ENCODE measurements at places on chromosomes 2 and 18.

GRCh38 chr18:41618147-41618546, 336.9 kb upstream of the PIK3C3 start:
- no peak for DNase-seq

DNA sequence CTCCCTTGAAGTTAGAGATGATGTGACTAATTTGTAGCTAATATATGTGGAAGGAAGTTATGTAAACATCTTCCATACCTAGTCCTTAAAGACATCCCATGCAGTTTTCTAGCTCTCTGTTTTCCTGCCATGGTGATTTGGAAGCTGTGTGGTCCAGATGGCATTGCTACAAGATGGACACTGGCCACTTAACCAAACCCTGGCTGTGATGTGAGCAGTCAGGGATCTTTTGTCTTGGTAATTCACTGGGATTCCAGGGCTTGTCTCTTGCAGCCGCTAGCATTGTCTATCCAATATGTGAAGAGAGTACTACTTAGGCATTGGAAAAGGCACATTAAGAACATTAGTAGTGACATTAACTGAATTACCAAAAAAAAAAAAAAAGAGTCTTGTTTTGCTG, 139.9 kb upstream of the DOCK10 start:
- DNase-seq = no peak

DNA sequence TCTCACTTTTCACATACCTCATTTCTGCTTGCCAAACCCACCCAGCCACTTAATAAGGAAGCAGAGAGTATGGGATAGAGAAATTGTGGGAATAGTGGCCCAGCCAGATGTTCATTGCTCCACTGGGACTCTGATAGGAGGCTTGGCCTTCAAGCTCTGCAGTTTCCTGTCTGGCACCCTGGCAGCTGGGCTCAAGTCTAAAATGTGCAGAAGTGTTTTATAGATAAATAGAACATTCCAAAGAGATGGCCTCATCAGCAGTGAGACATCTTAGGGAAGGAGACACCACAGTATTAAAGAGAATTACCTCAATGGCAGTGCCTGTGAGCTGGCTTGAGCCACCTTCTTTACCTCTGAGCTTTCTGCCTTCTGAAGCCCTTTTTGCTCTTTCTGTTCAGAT, 24.7 kb downstream of the COPS7B start:
- no peak for DNase-seq

DNA sequence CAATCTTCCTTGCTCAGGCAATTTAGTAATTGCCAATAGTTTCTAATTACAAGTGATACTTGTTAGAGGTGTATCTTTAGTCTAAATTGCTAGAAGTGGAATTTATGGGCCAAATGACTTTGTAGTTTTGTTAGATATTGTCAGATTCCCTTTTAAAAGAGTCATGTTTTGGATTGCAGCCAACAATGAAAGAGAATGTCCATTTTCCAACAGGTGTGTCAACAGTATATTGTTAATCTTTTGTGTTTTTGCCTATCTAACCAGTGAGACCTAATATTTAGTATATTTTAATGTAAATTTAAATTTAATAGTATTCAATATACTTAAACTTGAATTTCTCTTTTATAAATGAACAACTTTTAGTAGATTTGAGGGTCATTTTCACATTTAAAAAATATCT, 259.4 kb upstream of the ETAA1 start:
- no peak for DNase-seq

DNA sequence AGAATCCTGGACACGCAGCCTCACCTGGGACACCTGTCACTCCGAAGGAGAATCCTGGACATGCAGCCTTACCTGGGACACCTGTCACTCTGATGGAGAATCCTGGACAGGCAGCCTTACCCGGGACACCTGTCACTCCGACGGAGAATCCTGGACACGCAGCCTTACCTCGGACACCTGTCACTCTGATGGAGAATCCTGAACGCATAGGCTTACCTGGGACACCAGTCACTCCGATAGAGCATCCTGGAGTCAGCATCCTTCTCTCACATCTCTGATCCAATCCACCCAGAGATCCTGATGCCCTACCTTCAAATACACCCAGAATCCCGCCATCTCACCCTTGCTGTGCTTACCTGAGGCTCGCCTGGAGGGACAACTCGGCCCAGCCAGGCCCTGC, 154.9 kb downstream of the NDUFA10 start:
- no peak for DNase-seq

DNA sequence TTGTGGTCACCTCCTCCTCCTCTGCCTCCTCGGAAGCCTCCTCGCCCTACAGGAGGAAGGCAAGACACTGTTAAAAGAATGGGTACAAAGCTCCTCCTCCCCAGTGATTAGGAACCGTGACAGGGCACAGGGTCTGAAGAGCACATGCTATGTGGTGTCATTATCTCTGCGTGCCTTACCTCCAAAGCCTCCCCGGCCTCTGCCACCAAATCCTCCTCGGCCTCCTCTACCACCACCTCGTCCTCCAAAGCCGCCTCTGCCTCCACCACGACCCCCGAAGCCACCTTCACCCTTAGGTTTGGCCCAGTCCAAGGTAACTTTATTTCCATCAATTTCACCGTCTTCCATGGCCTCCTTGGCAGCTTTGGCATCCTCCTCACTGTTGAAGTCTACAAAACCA, 9.1 kb downstream of the NCL start:
- no peak for DNase-seq

DNA sequence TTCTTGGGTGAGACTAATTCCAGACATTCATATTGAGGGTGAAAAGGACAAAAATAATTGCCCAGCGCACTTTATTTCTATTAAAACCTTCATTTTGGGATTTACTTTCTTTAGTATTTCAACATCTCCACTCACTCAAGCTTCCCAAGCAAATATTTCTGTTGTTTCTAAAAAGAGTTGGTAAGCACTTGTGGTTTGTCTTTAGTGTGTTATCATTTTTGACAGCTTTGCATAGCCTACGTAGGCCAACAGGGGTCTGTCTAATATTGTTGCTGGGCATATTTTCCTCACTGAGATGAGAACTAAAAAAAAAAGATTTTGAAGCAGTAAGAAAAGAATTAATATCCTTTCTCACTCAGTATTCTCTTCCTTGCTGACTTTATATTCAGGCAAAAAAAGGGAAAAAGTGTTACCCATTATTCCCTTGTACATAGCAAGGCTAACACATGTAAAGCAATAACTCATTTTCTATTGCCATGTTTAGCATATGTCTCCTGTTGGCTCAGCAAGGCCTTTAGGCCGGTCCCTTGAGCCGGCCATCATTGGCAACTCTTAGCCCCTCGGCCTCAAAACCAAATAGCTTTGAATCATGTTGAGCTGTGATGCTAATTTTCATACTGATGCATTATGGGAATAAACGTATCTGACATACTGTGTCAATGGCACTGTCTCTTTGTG, 494.2 kb downstream of the ARHGAP15 start:
- DNase-seq = no peak

GRCh38 chr2:41791523-41791922, 256.3 kb upstream of the PKDCC start:
- peak; percentile 51 for DNase-seq

- DNase-seq = no peak
These were observed 65.7 kb downstream of the RRM2 start for GRCh38 chr2:10188211-10188610.
